Stimulated activated naive CD4-positive, alpha-beta T cell treated with Interleukin-2 at 50 U/mL for 16 hours (primary cell): ENCODE measurements at places on chromosomes 11 and 22.

- DNase-seq = no peak
Measured at GRCh38 chr22:39942439-39943230, 17.6 kb upstream of the TMA7B start.

GRCh38 chr11:2812371-2812991, 73.1 kb downstream of the CDKN1C start:
- no peak for DNase-seq

DNA sequence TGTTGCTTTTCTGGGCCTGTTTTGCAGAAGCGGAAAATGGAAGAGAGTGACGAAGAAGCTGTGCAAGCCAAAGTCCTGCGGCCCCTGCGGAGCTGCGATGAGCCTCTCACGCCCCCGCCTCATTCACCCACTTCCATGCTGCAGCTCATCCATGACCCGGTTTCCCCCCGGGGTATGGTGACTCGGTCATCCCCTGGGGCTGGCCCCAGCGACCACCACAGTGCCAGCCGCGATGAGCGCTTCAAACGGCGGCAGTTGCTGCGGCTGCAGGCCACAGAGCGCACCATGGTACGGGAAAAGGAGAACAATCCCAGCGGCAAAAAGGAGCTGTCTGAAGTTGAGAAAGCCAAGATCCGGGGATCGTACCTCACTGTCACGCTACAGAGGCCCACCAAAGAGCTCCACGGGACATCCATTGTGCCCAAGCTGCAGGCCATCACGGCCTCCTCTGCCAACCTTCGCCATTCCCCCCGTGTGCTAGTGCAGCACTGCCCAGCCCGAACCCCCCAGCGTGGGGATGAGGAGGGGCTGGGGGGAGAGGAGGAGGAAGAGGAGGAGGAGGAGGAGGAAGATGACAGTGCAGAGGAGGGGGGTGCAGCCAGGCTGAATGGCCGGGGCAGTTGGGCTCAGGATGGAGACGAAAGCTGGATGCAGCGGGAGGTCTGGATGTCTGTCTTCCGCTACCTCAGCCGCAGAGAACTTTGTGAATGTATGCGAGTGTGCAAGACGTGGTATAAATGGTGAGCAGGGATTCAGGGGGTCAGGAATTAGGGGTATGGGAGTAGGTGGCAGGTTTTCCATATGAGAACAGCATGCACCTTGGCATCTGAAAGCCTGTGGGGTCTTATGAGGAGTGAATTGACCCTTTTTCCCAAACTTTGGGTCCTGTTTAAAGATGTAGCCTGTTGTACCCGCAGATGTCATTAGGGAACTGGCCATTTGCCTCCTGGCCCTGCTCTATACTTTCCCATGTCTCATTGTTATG, 15.9 kb upstream of the GRK2 start:
- no peak for DNase-seq

DNA sequence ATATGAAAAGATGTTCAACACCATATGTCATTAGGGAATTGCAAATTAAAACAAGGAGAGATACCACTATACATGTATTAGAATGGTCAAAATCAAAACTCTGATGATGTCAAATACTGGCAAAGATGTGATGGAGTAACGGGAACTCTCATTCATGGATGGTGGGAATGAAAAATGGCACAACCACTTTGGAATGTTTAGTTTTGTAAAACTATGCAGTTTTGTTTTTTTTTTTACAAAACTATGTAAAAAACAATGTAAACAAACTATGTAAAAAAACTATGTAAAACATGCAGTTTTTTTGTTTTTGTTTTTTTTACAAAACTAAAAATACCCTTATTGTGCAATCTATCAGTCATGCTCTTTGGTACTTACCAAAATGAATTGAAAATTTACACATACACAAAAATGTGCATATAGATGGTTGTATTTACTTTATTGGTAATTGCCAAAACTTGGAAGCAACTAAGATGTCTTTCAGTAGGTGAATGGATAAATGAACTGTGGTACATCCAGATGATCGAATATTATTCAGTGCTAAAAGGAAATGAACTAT, 5.0 kb upstream of the USP47 start:
- DNase-seq = no peak

GRCh38 chr22:30600921-30601320, 6.1 kb upstream of the TCN2 start:
- no peak for DNase-seq

- no peak for DNase-seq
Measured at GRCh38 chr22:44516841-44517240, 18.8 kb upstream of the RTL6 start.

DNA sequence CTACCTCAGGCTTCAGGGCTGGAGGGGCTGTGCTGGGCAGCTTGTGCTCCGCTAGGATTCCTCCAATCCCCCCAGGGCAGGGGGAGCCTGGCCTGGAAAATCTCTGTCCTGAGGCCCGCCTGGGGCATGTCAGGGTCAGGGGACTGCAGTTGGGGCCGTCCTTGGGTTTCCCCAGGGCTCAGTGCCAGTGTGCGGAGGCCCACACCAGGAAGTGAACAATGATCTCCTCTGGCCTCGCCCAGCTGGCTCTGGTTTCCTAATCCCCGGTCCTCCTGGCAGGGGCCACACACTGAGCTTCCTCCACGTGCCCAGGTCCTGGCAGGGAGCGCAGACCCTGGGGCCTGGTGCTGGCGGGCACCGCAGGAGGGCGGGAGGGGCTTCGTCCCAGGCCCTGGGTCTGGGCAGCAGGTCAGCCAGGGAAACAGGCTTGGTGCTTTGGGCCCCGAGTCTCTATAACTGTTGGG, 1.4 kb upstream of the MUC2 start:
- DNase-seq = no peak
